Neural crest cell (in vitro differentiated cells): ENCODE measurements at places on chromosomes 6 and 20.

DNA sequence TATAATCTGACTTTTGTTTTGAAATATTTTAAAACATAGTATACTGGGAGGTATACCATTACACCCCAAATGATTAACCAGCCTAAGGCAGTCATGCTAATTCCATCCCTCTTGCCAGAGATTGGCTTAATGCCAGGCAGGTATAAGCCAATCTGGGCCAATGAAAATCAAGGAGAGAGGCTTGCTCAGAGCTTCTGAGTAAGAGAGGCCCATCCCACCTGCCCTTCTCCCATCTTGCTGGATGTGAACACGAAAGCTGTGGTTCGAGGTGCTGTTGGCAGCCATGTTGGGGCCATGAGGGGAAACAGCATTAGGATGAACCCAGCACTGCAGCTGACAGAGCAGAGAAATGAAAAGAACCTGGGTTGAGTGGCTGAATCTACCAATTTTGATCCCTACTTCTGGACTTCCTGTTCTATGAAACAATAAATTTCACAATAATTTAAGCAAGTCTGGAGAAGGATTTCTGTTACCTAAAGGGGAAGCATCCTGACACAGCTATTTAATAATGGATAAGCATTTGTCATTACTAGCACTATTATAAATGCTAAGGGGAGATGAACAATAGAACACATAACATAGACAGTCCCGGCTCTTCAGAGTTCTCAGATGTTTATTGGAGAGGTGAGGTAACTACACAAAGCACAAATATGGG is 152.3 kb downstream of the CDC5L start:
- no peaks in the 10 kb centered on the region for H3K36me3 ChIP-seq
- peaks cover 15% of the 10 kb centered on the region for H3K4me1 ChIP-seq
- H3K27me3 ChIP-seq, result no peaks in the 10 kb centered on the region

DNA sequence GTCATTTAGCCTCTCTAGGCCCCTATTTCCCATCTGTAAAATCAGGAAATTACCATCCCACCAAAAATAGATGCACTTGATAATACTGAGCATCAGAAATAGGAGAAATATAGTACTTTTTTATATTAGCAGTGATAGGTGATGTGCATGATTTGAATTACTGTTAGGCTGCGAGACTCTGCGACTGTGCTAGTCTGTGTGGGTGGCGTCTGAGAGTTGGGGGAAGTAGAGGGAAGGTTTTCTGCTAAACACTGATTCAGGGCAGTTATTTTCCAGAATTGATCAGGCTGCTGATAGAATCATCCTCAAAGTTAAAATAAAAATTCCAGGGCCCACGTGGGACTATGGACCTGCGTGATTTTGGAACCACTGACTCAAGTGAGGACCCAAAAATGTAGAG is 60.4 kb upstream of the ARMH2 start:
- no peak for DNase-seq
- no peak overlapping the region for H3K4me3 ChIP-seq
- H3K4me1 ChIP-seq, result peaks cover 7% of the 10 kb centered on the region
- H3K27ac ChIP-seq, result no peak overlapping the region
- no peaks in the 10 kb centered on the region for H3K36me3 ChIP-seq

GRCh38 chr20:39524371-39524911 is 562.3 kb downstream of the DHX35 start:
- no peak for DNase-seq
- no peaks in the 10 kb centered on the region for H3K36me3 ChIP-seq
- H3K4me3 ChIP-seq, result no peak overlapping the region
- H3K27ac ChIP-seq, result no peak overlapping the region
- H3K27me3 ChIP-seq, result no peaks in the 10 kb centered on the region
- H3K4me1 ChIP-seq, result no peaks in the 10 kb centered on the region

GRCh38 chr6:127816643-127817042 is 84.2 kb downstream of the THEMIS start:
- no peak overlapping the region for H3K27ac ChIP-seq
- H3K36me3 ChIP-seq, result no peaks in the 10 kb centered on the region
- no peak overlapping the region for H3K4me3 ChIP-seq

DNA sequence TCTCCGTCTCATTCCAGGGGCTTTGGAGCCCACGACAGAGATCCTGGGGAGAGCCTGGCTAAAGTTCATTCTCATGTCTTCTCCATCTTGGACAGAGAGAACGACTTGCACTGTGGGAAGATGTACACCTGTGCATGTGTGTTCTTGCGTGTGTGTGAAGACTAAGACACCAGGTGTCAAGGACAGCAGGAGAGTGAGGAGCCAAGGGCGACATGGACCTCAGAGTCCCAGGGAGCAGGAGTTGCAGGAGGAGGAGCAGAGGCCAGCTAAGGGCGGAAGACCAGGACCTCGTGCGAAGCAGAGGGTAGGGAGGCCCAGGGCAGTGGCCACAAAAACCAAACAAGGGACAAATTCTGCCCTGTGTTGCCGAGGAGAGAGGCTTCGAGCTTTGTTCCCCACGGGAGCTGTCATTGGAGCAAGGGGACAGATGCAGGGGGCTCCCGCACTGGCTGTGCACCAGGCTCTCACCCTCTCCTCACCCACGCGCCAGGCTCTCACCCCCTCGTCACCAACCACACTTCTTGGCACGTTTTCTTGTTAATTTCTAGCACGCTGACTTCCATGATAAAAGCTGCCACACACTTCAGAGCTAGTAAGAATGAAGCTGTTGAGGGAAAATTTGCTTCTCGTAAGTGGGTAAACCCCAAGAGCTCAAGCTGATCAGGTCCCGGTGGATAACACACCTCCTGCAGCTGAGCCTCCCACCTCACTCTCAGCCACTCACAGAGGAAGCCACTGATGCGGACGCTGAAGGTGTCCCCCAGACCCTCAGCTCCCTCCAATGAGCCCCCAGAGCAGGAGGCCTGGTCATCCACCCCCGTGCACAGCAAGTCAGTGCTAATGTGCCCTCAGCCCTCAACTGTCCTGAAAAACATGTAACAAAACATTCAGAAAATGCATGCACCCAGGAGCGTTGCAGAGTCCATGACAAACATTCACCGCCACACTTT is 62.6 kb downstream of the DLL1 start:
- peaks cover 18% of the 10 kb centered on the region for H3K4me1 ChIP-seq
- no peaks in the 10 kb centered on the region for H3K36me3 ChIP-seq
- peak overlapping the region; percentile 82 for H3K27ac ChIP-seq

DNA sequence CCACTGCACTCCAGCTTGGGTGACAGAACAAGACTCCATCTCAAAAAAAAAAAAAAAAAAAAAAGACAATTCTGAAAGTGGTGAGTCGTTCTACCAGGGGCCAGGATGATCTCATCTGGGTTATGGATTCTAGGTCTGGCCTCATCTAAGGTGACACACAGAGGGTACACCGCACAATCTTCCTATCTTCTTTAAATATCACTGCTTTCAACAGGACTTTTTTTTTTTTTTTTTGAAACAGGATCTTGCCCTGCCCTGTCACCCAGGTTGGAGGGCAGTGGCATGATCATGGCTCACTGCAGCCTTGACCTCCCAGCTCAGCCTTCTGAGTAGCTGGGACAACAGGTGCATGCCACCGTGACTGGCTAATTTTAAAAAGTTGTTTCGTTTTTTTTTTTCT is 67.7 kb downstream of the SLC16A10 start:
- no peak for DNase-seq
- no peaks in the 10 kb centered on the region for H3K27me3 ChIP-seq
- peaks cover 4% of the 10 kb centered on the region for H3K36me3 ChIP-seq
- no peak overlapping the region for H3K27ac ChIP-seq

DNA sequence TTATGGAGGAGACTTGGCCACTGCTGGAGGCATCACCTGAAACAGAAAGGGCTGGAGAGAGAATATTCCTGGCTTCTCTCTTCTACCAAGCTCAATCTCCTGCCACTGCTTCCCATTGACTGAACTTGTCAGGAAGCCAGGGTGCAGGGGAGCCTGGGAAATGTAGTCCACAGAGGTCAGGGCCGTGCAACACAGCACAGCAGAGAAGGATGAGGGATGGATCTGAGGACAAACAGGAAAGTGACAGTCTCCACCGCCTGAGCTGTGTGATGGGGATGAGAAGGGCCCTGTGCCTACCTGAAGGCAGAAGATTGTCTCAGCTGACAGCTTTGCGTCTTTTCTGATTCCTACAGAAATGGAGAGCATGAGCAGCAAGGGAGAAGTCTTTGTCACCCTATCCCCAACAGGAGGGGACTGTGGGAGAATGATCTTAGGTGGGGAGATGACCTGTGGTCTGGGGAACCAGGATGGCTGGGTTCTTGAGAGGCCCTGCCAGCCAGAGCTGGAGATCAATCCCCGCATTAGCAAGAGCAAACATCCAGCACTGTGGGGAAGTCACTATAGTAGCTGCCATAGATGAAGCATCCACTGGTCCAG is 114.2 kb downstream of the SNX5 start:
- DNase-seq, result peak; percentile 19
- H3K4me3 ChIP-seq, result no peak overlapping the region
- no peaks in the 10 kb centered on the region for H3K36me3 ChIP-seq
- H3K27me3 ChIP-seq, result no peaks in the 10 kb centered on the region

GRCh38 chr6:136890986-136891385 is 31.1 kb upstream of the SLC35D3 start:
- no peak overlapping the region for H3K27ac ChIP-seq
- peaks cover 18% of the 10 kb centered on the region for H3K4me1 ChIP-seq
- H3K27me3 ChIP-seq, result no peaks in the 10 kb centered on the region
- no peak overlapping the region for H3K4me3 ChIP-seq
- H3K36me3 ChIP-seq, result no peaks in the 10 kb centered on the region

DNA sequence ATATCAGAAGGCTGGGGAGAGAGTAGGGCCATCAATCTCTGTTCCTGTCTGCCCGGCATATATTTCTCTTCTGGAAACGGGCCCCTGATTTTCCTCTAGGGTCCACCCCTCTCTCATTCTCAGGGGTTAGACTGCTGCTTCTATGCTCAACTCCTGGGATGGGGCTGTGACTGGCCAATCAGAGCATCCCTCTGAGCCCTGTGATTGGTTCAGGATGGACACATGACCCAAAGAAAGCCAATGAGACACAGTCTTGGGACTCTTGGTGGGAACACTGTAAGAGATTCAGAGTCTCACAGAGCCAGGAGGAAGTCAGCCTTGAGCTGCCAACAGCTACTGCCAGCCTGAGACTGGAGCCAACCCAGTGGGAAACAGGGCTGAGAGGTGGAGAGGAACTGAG is 31.0 kb upstream of the KCNB1 start:
- no peaks in the 10 kb centered on the region for H3K36me3 ChIP-seq
- DNase-seq, result no peak
- H3K27ac ChIP-seq, result no peak overlapping the region
- H3K4me3 ChIP-seq, result no peak overlapping the region
- peaks cover 11% of the 10 kb centered on the region for H3K4me1 ChIP-seq

DNA sequence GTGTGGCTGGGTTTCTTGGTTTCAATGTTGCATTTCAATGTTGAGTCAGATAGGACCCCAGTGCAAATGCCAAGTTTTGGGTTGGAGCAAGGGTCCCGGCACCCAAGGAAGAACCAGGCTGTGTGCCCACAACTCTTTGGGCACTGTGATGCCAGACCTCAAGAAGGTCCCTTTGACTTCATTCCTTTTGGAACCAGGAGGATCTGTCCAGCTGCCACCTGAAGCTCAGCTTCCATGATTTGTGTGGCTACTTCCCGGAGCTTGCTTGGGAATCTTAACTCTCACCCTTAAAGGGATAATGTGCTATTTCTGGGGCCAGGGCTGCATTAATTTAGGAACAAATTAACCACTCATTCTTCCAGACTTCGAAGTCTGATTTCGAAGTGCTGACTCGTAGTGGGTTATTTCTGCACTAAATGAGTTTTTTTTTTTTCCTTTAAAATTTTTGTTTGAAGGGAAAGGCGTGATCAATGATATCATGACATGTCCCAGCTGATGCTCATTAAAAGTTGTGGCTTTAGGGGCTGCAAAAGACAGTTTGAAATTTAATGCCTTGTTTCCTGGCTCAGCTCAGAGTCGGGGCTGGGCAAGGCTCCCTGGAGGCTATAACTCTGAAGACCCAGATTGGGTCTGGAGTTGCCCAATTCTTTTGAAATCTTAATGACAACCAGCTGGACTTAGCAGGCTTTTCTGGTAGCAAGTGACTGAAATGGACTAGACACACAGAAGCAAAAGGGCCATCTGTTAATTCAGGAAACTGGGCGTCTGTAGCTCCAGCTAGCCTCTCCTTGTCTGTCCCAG is 24.0 kb upstream of the PHACTR3 start:
- H3K36me3 ChIP-seq, result no peaks in the 10 kb centered on the region
- H3K4me3 ChIP-seq, result no peak overlapping the region
- DNase-seq, result no peak
- H3K27ac ChIP-seq, result no peak overlapping the region

GRCh38 chr6:1070085-1070521 is 241.8 kb upstream of the FOXQ1 start:
- no peak for DNase-seq
- no peaks in the 10 kb centered on the region for H3K27me3 ChIP-seq
- H3K36me3 ChIP-seq, result no peaks in the 10 kb centered on the region
- H3K4me3 ChIP-seq, result no peak overlapping the region

- H3K27ac ChIP-seq, result no peak overlapping the region
- no peak for DNase-seq
- no peak overlapping the region for H3K4me3 ChIP-seq
- no peaks in the 10 kb centered on the region for H3K27me3 ChIP-seq
Observed at GRCh38 chr20:34948030-34948429, 7.6 kb downstream of the GSS start.

DNA sequence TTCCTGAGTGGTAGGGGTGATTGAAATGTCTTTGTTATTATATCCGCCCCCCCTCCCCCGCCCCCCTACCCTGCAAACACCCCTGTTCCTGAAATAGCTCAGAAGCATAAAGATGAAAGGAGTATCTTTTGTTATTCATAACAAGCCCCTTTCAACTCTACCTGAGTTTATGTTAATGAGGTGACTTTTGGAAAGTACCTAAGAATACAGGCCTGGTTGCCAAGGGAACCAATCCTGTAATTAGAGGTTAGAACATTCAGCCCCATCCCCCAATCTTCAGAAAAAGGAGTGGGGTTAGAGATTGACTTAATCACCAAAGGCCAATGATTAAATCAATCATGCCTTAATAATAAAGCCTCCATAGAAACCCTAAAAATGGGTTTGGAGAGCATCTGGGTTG is 979.2 kb upstream of the GJE1 start:
- H3K36me3 ChIP-seq, result peaks cover 13% of the 10 kb centered on the region
- no peaks in the 10 kb centered on the region for H3K27me3 ChIP-seq
- peaks cover 13% of the 10 kb centered on the region for H3K4me1 ChIP-seq
- no peak overlapping the region for H3K27ac ChIP-seq

DNA sequence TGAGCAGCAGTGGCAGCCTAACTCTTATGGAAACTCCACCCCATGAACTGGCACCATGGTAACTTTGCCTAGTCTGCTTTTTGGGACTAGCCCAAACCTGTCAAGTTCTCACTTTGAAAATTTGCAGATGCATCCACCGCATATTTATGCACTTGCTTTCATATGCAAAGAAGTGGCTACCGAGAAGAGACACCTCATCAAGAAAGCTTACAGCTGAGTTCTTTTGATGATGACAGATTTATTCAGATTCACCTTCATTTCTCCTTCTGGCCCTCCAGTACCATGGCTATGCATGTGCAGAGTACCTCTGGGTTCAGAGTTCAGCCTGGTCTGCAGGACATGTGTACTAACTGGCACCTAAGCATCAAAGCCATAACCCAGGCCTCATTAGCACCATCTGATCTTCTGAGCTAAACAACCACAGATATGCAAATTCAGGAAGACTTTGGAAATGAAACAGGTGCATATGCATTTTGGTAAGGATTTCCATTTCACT is 154.3 kb upstream of the TENT5A start:
- no peak overlapping the region for H3K4me3 ChIP-seq
- H3K4me1 ChIP-seq, result no peaks in the 10 kb centered on the region
- H3K36me3 ChIP-seq, result peaks cover 3% of the 10 kb centered on the region
- no peaks in the 10 kb centered on the region for H3K27me3 ChIP-seq
